T-helper 9 cell (primary cell): ENCODE measurements at places on chromosomes 11 and 22.

- no peak for DNase-seq
These were observed 175.1 kb downstream of the SWAP70 start for GRCh38 chr11:9838961-9839360.

DNA sequence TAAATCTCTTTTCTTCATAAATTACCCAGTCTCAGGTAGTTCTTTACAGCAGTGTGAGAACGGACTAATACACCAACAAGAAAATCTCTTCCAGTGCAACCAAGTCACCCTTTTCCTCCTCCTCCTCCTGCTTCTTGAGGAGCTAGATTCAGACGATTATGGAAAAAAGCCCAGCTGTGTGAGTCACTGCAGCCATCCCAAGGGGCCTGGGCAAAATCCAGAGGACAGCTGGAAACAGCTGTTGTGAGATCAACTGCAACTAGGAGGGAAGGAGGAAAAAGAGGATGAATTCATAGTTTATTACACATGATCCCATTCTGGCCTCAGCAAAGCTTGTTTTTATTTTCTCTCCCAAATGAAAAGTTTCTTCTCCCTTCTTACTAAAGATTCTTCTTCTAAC, 32.9 kb downstream of the RBFOX2 start:
- DNase-seq = no peak

DNA sequence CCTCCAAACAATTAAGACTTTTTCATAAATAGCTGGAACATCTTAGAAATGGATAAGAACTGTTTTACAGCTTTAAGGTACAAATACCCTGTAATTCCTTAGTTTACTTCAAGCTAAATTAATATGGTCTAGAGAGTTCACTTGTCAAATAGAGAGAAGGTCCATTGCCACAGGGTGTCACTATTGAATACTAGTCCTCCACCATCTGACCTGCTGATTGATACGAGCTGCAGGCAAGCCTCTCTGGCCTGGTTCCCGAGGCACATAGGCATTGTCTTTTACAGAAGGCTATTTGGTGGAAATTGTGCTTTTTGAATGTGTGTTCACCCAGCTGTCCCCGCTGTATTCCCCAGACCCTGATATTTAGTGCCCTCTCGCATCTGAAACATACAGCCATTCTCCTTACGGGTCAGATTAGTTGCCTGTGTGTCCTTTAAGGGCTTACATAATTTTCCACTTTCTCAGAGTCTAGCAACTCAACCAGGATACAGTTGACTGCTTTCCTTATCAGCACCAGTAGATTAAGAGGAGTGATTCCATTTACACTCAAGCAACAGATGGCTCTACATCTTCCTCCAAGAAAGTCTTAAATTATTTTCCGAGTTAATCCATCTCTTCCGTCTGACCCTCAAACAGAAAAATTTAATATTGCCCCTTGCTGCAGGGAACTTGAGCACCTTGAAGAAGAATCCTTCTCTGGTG, 788.8 kb upstream of the FAT3 start:
- no peak for DNase-seq

DNA sequence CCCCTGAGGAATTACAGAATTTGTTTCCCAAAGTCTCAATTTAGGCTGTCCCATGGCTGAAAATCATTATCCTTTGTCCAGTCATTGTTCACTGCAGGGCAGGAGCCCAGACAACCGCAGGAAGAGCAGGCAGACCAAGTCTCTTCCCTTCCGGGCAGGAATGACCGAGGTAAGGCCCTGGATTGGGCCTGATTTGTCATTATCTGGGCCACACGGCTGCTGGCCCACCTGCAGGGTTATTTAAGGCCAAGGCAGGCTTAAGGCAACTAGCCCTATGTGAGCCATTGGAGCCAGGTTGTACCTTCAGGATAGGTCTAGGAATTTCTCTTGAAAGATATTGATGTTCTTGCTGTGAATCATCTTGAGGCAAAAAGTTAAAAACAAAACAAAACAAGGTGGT, 9.7 kb upstream of the IL10RA start:
- no peak for DNase-seq

DNA sequence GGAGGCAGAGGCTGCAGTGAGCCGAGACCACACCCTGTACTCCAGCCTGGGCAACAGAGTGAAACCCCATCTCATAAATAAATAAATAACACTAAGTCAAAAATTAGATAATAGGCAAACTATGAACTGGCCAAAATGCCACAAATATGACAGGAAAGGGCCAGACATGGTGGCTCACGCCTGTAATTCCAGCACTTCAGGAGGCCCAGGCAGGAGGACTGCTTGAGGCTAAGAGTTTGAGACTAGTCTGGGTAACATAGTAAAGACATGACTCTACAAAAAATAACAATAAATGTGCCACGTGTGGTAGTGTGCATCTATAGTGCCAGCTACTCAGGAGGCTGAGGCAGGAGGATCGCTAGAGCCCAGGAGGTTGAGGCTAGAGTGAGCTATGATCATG, 19.9 kb downstream of the SEC14L6 start:
- no peak for DNase-seq
